Hippocampal formation (tissue), 2 donors: ENCODE measurements at places on chromosomes 2 and 18.

DNA sequence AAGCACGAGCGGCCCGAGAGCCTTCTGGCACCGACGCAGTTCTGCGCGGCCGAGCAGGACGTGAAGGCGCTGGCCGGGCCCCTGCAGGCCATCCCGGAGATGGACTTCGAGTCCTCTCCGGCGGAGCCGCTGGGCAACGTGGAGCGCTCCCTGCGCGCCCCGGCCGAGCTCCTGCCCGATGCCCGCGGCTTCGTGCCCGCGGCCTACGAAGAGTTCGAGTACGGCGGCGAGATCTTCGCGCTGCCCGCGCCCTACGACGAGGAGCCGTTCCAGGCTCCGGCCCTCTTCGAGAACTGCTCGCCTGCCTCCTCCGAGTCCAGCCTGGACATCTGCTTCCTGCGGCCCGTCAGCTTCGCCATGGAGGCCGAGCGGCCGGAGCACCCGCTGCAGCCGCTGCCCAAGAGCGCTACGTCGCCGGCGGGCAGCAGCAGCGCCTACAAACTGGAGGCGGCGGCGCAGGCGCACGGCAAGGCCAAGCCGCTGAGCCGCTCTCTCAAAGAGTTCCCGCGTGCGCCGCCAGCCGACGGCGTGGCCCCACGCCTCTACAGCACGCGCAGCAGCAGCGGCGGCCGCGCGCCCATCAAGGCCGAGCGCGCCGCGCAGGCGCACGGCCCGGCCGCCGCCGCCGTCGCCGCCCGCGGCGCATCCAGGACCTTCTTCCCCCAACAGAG is 70.4 kb downstream of the ARHGEF33 start:
- DNase-seq = no peak

DNA sequence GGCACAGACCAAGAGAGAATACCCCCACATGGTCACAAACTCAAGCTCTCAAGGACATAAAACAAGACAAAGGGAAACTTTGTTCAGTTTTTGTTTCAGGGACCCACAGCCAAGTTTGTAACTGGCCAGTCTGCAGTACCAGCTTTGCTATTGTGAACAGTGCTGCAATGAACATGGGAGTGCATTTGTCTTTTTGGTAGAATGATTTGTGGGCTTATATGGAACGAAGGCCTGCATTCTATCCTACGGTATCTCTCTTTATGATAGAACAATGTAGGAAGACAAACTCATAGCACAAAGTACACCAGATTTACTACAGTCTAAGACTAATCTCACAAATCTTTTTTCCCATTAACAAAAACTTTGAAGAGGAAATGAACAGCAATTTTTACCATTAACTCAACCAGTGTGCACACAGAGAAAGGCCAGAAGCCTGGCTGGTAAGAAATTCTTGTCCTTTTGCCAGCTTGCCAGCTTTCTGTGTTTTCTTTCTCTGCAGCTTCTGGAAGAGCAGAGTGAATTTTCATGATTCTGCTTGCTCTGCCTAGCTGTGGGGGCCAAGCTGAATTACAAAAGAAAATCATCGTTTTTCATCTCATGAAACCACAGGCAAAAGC is 37.1 kb upstream of the FEZ2 start:
- DNase-seq = no peak

DNA sequence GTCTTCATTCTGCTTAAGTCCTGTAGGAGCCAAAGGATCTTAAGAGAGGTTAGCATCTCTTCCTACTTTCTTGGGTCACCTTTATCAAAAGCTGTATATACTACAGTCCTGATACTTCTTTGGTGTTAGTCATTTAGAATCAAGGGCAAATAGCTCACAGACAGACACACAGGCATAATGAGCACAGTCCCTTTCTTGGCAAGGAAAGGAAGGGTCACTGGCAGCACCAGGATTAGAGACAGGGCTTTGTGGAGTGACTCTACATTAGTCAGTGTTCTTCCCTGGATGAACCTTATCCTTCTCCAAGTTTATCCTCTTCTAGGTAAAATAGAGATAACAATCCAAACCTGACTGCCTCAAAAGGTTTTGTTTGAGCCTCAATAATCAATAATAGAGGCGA is 40.0 kb upstream of the NCKAP5 start:
- DNase-seq = no peak

DNA sequence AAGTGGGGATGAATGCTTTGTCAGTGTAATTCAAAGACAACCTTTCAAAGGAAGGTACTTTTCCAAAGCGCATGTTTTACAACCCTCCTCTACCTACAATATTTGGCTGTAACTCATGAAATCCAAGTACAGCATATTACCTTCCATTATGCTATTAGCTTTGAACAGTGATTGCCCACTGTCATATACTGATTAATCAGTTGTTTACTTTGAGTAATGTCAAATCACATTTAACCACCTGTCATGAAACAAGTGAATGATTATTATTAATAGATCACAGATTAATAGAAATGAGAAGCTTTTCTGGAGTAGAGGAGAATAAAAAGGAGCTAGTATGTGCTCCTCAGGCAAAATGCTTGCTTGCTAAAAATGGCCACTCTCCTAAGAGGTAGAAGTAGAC is 150.5 kb upstream of the SMAD7 start:
- DNase-seq = no peak

- no peak for DNase-seq
Measured at GRCh38 chr18:70455731-70456130, 166.9 kb downstream of the SOCS6 start.

DNA sequence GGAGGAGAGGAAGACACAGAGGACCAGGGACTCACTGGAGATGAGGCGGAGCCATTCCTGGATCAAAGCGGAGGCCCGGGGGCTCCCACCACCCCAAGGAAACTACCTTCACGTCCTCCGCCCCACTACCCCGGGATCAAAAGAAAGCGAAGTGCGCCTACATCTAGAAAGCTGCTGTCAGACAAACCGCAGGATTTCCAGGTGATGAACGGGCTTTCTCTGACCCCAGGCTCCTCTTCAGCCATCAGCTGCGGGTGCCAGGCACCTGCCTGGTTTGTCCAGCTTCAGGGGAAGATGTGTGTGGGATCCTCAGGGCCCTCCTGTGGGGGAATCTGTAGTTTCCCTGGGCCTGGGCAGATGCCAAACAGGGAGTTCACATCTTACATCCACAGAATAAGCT is 60.4 kb downstream of the DYSF start:
- DNase-seq = no peak

- DNase-seq = no peak
Measured at GRCh38 chr2:200021449-200022114, 66.2 kb downstream of the MAIP1 start.

- no peak for DNase-seq
Measured at GRCh38 chr2:54666131-54666633, 57.3 kb upstream of the EML6 start.

DNA sequence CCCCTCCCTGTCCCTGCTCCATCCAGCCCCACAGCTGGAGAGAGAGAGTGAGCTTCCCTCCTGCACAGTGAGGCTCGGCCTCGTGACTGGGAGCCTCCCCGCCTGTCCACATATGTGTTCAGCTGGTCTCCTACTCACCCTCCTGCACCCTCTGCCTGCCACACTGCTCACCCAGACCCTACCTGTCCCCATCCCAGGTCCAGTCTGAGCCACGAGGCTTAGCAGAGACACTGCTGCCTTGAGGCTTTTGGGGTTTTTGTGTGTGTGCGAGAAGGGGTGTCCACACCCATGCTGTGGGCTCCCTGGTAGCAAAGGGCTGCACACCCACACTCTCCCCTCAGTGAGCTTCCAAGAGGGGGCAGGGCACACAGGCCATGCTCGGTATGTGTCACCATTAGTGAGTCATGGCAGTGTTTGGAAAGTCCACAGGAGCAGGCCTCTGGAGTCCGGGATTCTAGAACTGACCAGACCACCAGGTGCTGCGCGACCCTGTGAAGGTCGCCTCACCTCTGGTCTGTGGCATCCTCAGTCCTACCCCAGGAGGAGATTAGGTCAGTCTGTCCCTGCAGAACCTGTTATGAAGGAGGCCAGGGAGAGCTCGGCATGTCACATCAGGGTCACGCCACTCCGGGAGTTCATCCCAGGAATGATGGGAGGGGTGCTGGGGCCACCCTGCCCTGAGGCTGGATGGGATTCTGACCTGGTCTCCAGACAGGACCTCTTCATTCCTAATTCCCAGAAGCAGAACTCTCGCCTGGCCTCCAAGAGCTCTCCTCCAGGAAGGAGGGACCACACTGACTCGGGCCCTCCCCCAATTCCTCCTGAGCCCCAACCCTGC is 39.9 kb upstream of the SMAD7 start:
- DNase-seq = no peak

DNA sequence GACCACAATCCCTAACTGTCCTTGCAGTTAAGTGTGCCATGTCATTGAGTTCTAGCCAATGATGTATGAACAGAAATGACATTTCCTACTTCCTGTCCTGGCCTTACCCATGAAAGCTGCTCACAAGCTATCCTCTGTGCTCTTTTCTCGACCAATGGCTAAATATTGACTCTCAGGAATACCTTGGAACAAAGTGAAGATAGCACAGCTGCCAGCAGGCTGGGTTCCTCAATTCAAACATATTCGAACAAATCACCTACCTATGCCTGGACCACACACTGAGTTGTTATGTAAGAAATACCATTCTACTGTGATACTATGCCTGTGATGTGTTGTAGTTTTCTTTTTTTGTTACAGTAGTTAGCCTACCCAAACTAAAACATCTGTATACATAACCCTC is 65.1 kb downstream of the GAREM1 start:
- no peak for DNase-seq

DNA sequence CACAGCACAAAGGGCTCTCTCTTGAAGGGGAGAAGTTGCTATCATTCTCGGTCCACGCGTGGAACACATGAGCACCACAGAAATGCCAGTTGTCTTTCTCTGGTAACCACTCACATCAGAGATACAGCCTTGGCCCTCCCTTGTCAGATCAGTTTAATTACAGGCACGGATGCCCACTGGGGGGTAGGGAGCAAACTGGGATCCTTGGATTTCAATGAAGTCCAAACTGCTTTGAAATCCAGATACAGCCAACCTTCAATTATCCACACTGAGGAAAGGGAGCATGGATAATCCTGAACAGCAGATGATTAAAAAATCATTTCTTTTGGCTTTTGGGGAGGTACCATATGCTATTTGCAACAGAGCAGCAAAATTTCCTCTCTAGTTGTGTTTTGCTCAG is 63.7 kb upstream of the DAPL1 start:
- no peak for DNase-seq
